DMS79 treated with DMSO at 0.1 percent for 48 hours (cell line): ENCODE measurements at places on chromosomes 3 and 15.

GRCh38 chr15:87805117-87805820 is 451.3 kb downstream of the NTRK3 start:
- no peak for DNase-seq

DNA sequence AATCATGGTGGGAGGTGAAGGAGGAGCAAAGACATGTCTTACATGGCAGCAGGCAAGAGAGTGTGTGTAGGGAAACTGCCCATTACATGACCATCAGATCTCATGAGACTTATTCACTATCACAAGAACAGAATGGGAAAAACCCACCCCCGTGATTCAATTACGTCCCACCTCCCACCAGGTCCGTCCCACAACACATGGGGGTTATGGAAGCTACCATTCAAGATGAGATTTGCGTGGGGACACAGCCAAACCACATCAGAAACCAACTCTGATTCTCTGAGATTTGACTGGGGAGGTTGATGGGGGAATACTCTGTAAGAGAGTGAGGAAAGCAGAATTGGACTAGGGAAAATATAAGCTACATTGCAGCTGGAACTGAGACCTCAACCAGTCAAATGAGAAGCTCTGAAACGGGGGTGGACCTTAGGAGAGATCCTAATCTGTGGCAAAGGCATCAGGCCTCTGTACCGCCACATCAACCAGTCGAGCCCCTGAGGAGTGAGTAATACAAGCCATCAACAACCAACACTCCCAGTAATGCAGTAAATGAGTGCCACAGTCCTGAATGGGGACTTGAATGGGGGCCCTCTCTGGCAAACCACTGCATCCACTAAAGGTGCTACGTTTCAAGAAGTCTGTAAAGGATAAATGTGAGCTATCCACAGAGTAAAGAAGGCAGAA is 207.9 kb upstream of the GADL1 start:
- no peak for DNase-seq

- DNase-seq = no peak
These were observed 9.9 kb upstream of the LEKR1 start for GRCh38 chr3:156816091-156816793.

DNA sequence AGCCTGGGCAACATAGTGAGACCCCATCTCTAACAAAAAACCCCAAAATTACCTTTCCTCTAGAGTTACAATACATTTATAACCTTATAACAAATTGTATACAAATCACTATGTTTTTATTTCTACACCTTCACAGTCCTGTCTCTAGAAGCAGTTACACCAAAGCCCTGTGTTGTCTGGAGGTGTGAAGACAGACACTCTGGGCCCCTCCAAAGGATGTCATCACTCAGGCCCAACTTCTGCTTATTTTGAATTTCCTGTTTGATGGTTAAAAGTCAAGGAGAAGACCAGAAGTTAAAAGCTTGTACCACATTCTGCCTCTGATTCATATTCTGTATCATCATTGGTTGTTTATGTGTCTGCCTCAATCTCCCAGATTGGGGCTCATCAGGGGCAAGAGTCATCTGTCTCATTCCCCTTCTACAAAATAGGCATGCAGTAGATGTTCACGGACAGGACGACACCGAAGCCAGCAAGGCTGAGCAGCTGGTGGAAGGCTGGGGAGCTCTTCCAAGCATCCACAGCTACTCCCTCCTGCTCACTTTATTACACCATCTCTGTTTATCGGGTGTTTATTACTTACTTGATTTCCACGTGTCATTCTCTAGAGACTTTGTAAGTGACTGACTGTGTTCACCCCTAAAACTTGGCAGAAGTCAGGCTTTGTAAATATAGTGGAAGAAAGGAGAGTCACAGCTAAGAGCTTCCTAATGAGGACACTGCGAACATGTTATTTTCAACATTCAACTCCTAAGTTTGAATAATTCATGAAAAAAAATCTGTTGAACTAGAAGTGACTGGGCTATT is 136.8 kb upstream of the ANKRD28 start:
- DNase-seq = no peak

- no peak for DNase-seq
These were observed 61.8 kb downstream of the FGD5 start for GRCh38 chr3:14880447-14881106.

DNA sequence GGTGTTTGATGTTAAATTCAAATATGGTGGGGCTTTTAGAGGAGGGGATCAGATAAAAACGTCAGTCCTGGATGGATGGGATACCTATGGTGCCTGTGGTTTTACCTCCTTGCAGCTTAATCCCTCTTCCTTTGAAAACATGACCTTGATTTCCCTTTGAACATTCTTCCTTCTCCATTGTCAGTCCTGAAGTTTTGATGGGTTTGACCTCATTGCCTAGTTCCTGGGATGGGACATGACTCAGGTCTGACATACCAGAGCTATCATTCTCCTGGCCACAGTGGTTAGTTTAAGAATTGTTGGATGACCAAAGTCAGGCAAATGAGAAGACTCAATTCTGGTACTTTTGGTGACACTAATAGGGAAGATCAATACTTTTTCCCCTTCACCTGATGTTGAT is 87.2 kb downstream of the PRICKLE2 start:
- DNase-seq = no peak

GRCh38 chr3:123672429-123673146 is 87.7 kb upstream of the HACD2 start:
- DNase-seq = no peak
